Tibial nerve (tissue), 4 donors: ENCODE measurements at places on chromosomes 16 and 17.

GRCh38 chr17:81601525-81602120 lies 35.3 kb downstream of the NPLOC4 start:
- no peaks in the 10 kb centered on the region for H3K36me3 ChIP-seq
- no peak overlapping the region for H3K4me3 ChIP-seq
- H3K27ac ChIP-seq = no peak overlapping the region
- DNase-seq = no peak
- H3K27me3 ChIP-seq = no peaks in the 10 kb centered on the region
- no peaks in the 10 kb centered on the region for H3K4me1 ChIP-seq

DNA sequence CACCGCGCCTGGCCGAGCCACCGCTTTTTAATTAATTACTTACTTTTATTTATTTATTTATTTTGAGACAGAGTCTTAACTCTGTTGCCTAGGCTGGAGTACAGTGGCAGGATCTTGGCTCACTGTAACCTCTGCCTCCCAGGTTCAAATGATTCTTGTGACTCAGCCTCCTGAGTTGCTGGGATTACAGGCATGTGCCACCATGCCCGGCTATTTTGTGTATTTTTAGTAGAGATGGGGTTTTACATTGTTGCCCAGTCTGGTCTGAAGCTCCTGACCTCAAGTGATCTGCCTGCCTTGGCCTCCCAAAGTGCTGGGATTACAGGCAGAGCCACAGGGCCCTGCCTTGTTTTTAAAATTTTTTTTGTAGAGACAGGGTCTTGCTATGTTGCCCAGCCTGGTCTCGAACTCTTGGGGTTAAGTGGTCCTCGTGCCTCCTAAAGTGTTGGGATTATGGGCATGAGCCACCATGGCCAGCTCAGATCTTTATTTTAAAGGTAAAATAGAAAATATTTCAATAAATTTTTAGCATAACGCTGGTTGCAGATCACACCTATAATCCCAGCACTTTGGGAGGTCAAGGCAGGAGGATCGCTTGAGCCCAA lies 18.3 kb upstream of the NUDT16L1 start:
- no peaks in the 10 kb centered on the region for H3K27me3 ChIP-seq
- DNase-seq = no peak
- no peak overlapping the region for H3K4me3 ChIP-seq
- no peaks in the 10 kb centered on the region for H3K36me3 ChIP-seq
- no peak overlapping the region for H3K27ac ChIP-seq

DNA sequence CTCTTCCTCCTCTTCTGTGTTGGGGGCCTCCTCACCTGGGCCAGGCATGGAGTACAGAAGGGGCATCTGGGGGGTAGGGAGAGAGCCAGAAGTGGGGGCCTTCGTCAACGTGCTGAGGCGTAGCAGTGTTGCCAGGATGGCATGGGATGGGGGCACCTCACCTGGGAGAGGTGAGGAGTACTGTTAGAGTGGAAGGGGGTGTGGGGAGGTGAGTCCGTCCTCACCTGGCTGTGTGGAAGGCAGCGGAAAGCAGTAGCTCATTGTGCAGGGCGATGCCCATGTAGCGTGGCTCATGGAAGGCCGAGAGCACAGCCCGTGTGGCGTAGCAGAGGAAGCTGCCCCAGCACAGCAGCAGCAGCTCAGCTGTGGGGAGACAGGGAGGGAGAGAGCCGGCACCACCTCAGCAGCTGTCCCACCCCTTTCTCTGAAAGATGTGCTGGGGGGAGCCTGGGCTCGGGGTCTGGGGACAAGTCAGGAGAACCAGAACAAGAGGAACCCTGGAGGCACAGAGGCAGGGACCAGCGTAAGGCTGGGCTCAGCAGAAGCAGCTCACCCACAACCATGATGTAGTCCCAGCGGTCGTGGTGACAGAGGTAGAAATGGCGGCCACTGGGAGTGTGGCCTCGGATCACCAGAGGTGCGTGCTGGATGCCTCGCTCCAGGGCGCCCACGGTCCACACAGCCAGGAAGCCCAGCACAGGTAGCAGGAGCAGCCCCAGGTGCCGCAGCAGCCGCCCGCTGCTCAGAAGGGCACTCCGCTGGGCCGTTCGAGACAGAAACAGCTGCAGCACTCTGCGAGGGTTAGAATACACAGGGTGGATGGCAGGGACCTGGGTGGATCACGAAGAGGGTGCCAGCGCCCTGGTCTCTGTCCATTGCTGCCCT lies 9.0 kb downstream of the GPR179 start:
- no peak for DNase-seq
- no peaks in the 10 kb centered on the region for H3K4me1 ChIP-seq
- no peaks in the 10 kb centered on the region for H3K27me3 ChIP-seq
- H3K36me3 ChIP-seq = peaks cover 5% of the 10 kb centered on the region
- no peak overlapping the region for H3K27ac ChIP-seq

DNA sequence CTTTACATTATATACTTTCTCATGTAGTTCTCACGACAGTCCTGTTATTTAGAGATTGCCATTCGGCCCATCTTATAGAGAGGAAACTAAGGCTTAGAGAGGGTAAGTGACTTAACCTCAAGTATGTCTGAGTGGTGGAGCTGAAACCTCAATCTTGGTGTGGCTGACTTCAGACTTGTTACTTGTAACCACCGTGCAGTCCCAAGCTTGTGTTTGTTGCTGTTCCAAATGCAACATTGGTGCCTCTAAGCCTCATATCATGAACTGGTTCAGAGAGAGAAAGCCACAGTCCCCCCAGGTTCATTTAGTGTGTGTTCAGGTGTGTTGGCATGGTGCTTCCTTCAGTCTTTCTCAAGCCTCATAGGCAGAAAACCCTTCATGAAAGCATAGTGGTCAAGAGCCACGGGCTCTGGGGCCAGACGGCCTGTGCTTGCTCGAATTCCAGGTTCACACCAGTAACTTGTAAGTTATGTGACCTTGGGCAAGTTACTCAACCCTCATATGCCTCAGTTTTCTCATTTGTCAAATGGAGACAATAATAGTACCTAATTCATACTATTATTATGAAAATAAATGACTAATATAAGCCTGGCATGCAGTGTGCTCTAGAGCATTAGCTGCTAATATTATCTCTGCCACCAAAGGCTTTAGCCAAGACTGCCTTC lies 39.9 kb downstream of the CDH1 start:
- peaks cover 6% of the 10 kb centered on the region for H3K4me1 ChIP-seq
- H3K4me3 ChIP-seq = no peak overlapping the region
- no peaks in the 10 kb centered on the region for H3K27me3 ChIP-seq
- no peak for DNase-seq
- no peak overlapping the region for H3K27ac ChIP-seq

DNA sequence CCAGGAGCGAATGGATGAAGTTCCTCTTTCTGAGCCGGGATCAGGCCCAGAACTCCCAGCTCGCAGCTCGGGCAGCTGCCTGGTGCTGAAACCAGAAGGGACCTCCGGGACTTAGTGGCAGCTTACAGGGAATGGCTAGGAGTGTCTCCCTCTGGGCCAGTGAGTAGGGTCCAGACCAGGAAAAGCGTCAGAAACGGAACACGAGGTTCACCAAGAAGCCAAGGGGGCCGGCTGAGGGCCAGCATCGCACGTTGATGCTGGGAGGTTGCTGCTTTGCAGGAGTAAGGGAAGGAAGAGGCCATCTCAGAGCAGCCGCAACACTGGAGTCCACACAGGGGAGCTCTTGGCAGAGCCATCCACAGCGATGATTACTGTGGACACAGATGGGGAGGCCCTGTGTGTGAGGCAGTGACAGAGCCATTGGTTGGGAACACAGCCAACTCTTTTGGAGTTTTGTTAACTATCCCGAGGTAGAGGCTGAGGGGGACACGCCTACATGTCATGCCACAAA lies 74.0 kb upstream of the CREBBP start:
- H3K4me1 ChIP-seq = no peaks in the 10 kb centered on the region
- H3K4me3 ChIP-seq = no peak overlapping the region
- H3K27me3 ChIP-seq = no peaks in the 10 kb centered on the region
- H3K36me3 ChIP-seq = no peaks in the 10 kb centered on the region
- peak; percentile 53 for DNase-seq

GRCh38 chr16:85856585-85856984 lies 42.4 kb upstream of the IRF8 start:
- H3K4me1 ChIP-seq = peaks cover 9% of the 10 kb centered on the region
- no peaks in the 10 kb centered on the region for H3K27me3 ChIP-seq
- no peak for DNase-seq
- H3K27ac ChIP-seq = no peak overlapping the region
- no peaks in the 10 kb centered on the region for H3K36me3 ChIP-seq
- no peak overlapping the region for H3K4me3 ChIP-seq

DNA sequence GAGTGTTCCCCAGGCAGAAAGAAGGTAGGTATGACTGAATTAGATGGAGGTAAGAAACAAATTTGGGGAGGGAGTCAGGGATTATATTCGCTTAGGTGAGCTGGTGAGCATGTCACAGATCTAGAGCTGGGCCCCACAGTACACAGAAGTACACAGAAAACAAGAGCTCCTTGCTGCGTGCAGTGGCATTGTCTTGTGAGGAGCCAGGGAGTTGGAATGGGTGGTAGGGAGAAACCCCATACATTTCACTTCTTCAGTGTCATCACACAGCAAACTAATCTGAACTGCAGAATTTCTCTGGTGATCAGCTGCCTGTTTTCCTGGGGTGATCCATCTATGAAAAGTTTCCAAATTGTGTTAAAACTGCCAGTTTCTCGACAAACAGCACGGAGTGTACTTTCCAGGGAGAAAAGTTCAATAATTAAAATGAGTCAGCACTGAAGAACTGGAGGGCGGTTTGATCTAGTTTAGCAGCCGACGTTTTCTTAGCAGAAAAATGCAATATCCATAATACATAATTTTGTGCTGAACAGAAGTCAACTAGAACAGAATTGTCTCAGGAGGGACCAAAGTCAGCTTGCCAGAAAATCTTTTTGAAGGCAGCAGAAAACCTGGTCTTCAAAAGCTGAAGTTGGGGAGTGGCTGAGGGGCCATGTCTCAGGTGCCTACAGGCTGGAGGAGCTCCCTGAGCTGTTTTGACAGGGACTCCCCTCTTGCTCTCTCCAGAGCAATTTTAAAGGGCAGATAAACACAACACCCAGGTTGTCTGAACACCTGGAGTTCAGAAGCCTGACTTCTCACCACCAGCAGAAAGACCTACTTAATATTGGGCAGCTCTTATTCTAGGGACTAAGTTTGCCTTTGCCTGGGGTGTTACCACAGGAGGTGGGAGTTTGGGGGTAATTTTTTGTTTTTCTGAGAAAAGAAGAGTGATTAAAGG lies 448.6 kb downstream of the CA10 start:
- no peaks in the 10 kb centered on the region for H3K4me1 ChIP-seq
- H3K36me3 ChIP-seq = no peaks in the 10 kb centered on the region
- H3K4me3 ChIP-seq = no peak overlapping the region
- H3K27ac ChIP-seq = no peak overlapping the region
- no peaks in the 10 kb centered on the region for H3K27me3 ChIP-seq
- DNase-seq = no peak

DNA sequence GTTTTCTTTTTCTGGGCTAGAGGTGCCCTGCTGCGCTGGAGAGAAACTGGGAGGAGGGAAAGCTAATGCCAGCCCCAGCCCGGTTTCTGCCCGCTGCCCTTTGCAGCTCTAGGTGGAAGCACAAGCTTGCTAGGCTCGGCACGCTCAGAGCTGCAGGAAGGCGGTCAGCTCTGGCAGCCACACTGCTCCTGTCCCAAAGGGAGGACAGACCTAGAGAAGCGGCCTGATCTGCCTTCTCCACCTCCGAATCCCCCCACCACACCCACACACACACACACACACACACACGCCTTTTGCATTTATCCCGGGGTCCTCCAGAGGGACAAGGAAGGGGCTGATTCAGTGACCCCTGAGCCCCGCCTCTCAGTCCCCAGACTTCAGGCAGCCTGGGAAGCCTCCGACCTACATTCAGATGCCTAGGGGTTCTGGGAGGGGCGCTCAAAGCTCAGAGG lies 418.1 kb downstream of the SOX9 start:
- H3K27me3 ChIP-seq = no peaks in the 10 kb centered on the region
- DNase-seq = no peak
- peak overlapping the region; percentile 28 for H3K27ac ChIP-seq
- no peak overlapping the region for H3K4me3 ChIP-seq
- H3K36me3 ChIP-seq = no peaks in the 10 kb centered on the region

DNA sequence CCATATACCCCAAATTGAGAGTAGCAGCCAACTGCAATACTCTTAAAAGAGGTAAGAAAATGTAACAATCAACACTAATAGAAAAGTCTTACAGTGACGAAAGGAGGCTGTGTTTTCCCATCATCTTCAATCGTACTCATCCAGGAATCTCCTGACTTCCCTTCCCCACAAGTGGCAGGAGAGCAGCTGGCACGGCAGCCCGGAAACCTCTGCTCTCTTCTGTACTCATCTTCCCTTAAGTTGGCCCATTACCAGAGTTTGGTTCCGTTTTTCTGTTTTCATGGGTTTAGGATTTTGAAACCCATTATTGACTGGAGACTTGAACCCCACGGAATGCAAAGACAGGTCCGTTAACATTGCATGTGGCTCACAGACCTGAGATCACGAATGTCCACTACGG lies 11.7 kb upstream of the CD300H start:
- no peak for DNase-seq
- no peak overlapping the region for H3K4me3 ChIP-seq
- no peaks in the 10 kb centered on the region for H3K27me3 ChIP-seq
- no peaks in the 10 kb centered on the region for H3K4me1 ChIP-seq

DNA sequence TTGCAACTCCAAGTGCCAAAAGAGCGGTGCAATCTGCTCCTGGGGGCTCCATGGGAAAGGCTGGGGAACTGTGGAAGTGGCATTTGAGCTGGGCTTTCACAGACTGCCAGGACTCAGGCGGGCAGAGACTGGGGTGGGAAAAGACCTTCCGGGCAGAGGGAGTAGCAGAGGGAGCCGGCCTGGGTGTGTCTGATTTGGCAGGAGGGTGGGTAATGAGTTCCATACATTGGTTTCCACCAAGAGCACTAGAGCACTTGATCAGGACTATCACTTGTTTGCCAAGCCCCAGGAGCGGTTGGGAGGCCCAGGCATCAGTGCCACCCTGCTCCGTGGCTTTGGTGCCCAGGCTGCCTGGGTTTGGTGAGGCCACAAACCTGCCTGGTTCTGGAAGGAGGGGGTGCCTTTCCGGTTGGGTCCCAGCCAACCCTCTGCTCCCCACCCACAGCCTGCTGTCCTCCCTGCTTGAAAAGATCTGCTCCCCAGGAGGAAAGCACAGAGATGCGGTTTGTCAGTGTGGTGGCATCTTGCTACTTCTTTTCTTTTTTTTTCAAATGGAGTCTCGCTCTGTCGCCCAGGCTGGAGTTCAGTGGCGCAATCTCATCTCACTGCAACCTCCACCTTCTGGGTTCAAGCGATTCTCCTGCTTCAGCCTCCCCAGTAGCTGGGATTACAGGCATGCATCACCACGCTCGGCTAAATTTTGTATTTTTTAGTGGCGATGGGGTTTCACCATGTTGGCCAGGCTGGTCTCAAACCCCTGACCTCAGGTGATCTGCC lies 3.5 kb upstream of the TRIM47 start:
- H3K27ac ChIP-seq = no peak overlapping the region
- DNase-seq = no peak
- no peaks in the 10 kb centered on the region for H3K27me3 ChIP-seq

DNA sequence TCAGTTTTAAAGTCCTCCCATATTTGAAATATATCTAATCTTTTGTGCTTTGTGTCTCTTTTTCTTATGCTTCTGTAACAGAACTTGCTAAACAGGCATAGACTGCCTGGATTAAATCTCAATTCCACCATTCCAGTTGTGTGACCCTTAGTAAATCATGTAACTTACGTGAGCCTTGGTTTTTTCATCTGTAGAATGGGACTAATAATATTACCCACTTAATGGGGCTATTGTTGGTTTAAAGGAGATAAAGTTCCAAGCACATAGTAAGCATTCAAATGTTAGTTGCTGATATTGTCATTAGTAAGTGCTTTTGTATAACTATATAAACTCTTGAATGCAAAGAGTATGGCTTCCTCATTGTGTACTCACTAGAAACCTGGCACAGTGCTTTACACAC lies 5.9 kb upstream of the VWA3A start:
- DNase-seq = no peak
- H3K27ac ChIP-seq = no peak overlapping the region
- H3K4me1 ChIP-seq = no peaks in the 10 kb centered on the region
